NCI-H2171 treated with DMSO at 0.1 percent for 48 hours (cell line): ENCODE measurements at places on chromosomes 3 and 15.

DNA sequence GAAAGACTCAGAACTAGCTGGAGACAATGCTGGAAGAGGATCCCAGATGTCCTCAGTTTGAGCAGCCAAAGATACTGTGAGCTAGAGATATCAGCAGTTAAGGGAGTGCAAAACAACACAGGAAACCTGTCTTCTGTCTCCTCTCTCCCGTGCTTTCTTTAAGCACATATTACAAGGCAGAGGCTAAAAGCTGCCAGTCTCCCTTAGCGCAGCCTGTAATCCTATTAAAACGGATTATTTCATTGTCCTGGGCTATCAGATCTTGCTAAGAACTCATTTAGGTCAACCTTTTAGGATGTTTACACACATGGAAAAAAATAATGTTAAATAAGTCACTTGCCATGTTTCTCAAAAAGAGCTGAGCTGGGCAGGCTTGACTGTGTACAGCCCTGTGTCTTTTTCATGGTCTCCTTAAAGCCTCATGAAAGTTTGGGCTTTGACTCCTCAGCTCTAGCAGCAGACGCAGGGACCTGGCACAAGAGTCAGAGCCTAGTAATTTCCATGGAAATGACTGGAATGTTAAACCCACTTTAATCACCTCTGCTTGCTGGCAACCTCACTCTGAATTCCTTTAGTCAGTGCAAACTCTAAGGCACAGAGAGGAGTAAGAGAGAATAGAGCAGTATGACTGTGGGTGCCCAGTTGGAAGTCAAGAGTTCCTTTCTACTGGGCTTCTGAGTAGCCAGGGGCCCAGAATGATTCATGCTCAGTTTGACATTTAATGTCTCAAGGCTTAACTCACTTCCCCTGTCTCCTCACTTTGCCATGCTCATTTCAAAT, 491.9 kb downstream of the NTRK3 start:
- DNase-seq, result no peak

DNA sequence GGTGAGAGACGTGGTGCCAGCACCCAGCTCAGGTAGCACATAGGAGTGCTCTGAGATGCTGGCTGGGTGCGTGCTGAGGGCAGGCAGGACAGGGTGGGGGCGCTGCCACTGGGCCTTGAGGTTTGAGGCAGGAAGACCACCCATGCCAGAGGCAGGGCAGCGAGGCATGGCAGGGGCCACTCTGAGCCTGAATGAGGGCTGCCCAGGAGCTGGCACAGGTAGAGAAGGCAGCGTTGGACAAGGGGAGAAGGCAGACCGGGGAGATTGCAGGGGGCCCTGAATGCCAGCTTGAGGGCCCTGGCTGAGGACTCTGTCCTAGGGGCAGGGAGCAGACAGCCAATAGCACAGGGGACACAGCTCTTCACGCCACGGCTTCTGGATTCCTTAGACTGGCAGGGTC, 50.2 kb downstream of the ADAMTS7 start:
- DNase-seq, result no peak

- peak; percentile 60 for DNase-seq
Observed at GRCh38 chr3:119293871-119294695, at the start of gene ARHGAP31. Gene ARHGAP31 (plus strand): TSS chr3:119294383. CDS start chr3:119294905, 522 bp downstream.

GRCh38 chr15:77854980-77855379, 222.3 kb upstream of the LINGO1 start:
- DNase-seq, result no peak

GRCh38 chr3:94099311-94099710, 36.5 kb downstream of the NSUN3 start:
- no peak for DNase-seq

GRCh38 chr3:143240886-143241285, 121.3 kb downstream of the CHST2 start:
- no peak for DNase-seq

- no peak for DNase-seq
Observed at GRCh38 chr3:27976933-27977332, 254.8 kb upstream of the EOMES start.

GRCh38 chr15:100114100-100114499, 227.7 kb downstream of the ADAMTS17 start:
- no peak for DNase-seq

GRCh38 chr3:73391984-73392383, 232.8 kb downstream of the PDZRN3 start:
- no peak for DNase-seq

DNA sequence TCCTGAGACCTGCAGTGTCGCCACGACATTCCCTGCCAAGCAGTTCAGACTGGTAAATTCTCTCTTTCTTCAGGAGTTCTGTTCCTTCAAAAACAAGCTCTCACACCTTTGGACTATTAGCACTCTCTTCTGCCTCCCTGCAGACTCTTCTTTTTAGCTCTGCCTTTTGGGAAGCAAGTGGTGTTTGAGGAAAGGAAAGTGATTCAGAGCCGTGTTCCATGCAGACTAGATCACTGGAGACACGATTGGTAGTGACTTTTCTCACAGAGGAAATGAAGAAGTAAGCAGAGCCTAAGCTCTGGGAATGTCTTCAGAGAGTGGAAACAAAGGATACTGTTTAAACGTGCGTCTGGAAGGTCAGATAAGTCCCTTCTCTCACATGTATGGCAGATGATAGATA, 270.6 kb upstream of the TPRG1 start:
- no peak for DNase-seq

DNA sequence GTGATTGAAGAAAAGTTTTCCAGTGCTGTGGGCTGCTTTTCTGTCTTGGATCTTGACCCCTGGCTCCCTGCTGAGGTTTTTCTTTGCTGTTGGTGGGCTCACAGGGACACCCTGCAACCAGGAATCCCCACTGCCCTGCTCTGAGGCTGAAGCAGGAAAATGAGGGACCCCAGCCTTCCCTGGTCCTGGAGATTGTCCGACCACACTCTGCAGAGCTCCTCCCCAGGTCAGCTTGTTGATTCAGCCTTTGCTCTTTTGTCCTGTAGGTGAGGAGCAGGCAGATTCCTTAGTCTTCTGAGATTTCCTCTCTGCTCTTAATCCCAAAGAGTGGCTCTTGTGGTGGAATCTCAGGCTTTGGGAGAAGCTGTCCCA, 194.5 kb downstream of the RPLP1 start:
- DNase-seq, result no peak

GRCh38 chr3:169603661-169604060, 59.9 kb downstream of the MECOM start:
- no peak for DNase-seq

DNA sequence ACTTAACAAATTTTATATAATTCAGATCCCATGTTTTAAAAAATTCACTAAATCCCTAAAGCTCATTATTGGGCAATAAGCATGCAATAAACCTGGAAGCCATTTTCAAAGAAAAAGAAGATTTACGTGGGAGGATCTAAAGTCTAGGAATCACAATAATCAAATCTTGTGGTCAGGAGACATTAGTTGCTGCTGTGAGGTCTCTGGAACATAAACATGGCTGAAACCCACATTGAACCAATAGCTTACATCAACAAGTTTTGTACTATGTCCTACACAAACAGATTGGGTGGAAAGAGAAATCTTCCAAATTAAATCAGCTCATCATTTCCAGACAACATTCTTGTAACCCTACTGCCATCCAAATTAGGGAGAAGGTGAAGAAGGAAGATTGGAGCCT, 121.9 kb upstream of the EPHA3 start:
- DNase-seq, result no peak

DNA sequence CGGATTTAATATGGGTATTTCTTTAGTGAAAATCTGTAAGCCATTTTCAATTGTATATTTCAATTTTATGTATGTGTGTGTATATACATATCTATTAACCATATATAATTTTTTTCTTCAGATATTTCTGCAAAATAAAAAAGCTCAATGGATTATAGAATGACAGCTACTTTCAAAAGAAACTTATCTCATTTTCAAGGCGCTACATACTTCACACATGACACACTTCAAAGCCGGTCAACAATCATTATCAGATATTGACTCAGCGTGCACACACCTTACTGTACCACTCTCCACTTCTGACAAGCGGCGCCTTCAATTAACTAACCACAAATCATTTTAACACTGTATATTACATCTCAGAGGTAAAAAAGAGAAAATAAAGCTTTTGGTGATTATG, 39.6 kb downstream of the ATP13A3 start:
- no peak for DNase-seq

GRCh38 chr3:185361920-185362319, 1.0 kb upstream of the MAP3K13 start:
- DNase-seq, result no peak

DNA sequence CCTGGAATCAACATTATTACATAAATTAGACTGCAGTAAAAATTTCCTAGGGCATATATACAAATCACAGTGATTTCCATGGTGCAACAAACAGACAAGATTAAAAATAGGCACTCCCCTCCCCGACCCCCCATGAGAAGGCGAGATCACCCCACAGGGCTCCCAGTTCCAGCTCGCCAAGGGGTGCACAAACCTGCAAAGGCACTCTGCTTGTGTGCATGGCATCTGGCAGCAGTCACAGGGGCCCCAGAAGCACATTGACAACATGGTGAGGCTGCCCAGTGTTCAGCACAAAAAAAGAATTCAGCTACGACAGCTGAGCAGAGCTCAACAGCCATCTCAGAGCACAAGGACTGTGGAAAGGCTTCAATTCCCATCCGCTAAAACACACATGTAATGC, 19.2 kb upstream of the CERS3 start:
- DNase-seq, result no peak

- no peak for DNase-seq
Observed at GRCh38 chr3:41519746-41520145, 320.4 kb downstream of the CTNNB1 start.

GRCh38 chr15:63088533-63089245, 33.0 kb upstream of the LACTB start:
- DNase-seq, result peak; percentile 38

- DNase-seq, result no peak
Observed at GRCh38 chr3:112858410-112859069, 11.9 kb upstream of the CD200R1L start.

- DNase-seq, result peak; percentile 87
Observed at GRCh38 chr3:41173926-41174885, 25.1 kb upstream of the CTNNB1 start.

DNA sequence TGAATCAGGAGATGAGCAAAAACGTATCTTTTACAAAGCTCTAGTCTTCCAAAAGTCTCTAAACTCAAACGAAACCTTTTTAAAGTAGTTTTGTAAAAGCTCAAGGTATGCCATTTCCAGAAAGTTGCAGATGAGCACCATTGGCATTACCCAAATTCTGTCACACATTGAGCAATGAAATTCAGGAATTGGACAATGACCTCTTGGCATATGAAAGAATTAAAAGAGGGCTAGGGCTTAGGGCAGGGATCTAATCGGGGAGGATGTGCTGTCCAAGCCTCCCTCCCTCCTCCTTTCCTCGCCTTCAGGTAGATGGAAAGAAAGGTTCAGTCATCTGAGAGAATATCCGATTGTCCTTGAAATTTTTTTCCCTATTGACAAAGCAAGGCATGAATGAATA, 133.1 kb upstream of the CPNE4 start:
- DNase-seq, result no peak

GRCh38 chr3:194872669-194872977, 186.9 kb downstream of the FAM43A start:
- peak; percentile 42 for DNase-seq

DNA sequence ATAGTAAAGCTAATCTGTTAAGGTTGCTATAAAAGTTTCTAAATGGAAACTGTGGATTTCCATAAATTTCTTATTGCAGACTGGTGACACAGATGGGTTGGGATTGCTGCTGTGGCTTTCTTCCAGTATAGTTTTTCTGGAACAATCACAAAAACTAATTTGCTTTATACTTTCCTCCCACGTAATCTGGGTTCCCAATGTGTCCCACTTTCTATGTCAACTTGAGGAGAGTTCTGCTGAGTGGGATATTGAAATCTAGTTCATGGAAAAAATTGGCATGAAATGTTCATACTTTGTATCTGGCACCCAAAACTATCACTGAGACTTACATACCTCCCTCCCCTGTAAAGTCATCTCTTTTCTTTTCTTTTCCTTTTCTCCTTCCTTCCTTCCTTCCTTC, 126.8 kb downstream of the TGFBR2 start:
- DNase-seq, result no peak

GRCh38 chr3:96863129-96863740, 48.8 kb downstream of the EPHA6 start:
- peak; percentile 62 for DNase-seq

GRCh38 chr15:91922646-91923547, 69.4 kb downstream of the SLCO3A1 start:
- no peak for DNase-seq
